Activated T-helper 1 cell treated with anti-CD3 and anti-CD28 coated beads, Interleukin-12 subunit alpha, Interleukin-12 subunit beta, Interleukin-2, Interleukin-4 antibody, amounts not matched to agents 30 ng/mL and 10 ng/mL and 1 ng/mL, durations not matched to agents 14 hours and 24 hours and 36 hours (primary cell): ENCODE measurements at places on chromosomes 4 and X.

GRCh38 chr4:120431180-120431579, 364.5 kb upstream of the MAD2L1 start:
- DNase-seq: no peak

DNA sequence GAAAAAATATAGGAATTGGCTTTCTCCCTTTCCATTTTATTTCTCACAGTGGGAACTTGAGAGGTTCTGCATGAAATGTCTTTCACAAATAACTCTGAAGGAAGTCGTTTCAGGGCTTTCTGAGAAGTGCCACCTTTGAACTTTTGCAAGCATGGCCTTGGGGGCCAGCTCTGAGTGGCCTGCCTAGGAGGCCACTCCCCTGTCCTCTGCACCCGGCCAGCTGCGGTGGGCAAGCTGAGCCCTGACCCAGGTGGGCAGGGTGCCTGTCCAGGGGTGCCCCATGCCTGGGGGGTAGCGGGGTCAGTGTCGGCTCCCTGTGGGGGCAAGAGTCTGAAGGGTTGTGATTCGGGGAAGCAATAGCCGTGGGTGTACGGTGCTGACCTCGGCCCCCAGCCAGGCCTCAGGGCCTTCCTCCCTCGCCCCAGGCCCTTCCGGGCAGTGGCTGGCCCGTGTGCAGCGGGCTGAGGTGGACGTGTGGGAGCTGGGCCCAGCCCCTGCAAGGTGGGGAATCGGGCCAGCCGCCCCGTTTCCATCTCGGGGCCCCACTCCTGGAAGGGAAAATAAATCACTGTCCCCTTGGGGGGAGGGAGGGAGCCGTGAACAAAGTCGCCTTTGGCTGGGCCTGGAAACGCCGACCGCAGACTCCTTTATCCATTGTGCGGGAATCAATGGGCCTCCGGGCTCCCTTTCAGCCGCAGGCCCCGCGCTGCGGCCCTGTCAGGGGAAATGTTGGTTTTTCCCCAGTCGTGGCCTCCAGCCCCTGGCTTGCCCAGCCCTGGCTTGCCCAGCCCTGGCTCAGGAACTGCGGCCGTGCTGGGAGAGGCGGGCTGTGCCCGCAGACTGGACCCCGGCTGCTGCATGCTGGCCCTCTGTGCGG, 3.1 kb downstream of the FGFRL1 start:
- no peak for DNase-seq

DNA sequence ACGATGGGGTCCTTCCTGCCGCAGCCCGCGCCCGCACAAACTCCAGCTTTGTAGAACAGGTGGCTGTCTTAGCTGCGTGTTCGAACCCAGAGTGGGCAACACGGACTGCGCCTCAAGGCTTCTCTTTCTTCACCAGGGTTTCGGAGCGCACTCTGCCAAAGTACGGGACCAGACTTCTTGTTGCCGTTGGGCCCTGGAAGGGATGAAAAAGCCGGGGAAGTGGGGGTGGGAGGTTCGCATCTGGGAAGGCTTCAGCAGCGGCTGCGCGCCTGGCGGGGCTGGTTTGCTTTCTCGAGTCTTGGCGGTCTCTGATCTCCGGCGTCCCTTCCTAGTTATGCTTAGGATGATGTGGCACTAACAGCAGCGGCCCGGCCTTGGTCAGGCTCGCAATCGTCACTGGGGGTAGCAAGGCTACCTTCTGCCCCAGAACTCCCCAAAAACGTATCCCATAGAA, 673 bp downstream of the PARM1 start:
- DNase-seq: no peak

- no peak for DNase-seq
Observed at GRCh38 chr4:101649790-101650515, 140.6 kb upstream of the BANK1 start.

DNA sequence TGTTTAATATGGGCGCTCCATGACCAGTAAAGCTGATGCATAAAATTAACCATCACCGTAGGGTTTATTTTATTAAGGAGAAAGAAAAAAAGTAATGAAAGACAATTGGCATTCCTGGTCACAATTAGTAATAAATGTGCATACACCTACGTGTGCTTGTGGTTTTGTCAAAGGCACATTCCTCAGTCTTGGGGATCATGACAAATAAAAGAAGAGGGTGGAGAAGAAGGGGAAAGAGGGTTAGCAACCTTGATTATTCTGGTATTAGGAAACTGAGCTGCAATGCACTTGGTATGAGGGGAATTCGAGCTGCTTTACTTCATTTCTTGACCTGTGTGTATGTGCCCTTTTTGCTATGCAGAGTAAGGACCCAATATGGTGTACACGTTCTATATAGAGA, 1798.3 kb upstream of the PCDH7 start:
- DNase-seq: no peak

GRCh38 chr4:4782969-4783368, 76.5 kb upstream of the MSX1 start:
- no peak for DNase-seq
